Frontal cortex (tissue), 4 donors: ENCODE measurements at places on chromosomes 5 and 9. TPM values are rescaled to one million over a fixed set of nuclear protein-coding genes. Genes with fewer than 3 reads are reported as not detected.
A peak's percentile ranks its signal among the peaks of the same experiment; 100 is the strongest.

DNA sequence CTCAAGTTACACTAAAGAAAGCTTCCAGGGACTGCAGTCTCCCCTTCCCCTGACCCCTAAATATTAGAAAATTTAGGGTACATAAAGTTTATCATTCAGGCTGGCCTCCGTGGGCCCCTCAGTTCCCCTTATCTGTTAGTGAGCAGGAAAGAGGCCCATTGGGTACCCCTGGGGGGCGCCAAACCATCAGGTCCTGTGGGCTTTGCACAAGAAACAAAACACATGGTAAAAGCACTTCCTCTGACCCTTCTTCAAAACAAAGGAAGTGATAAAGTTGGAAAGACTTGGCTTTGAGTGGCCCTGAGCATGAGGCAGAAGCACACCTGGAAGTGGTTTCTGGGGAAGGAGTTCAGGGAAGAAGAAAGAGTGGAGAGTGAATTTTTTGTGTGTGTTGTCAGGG is 213.0 kb downstream of the SMARCA2 start:
- DNase-seq = no peak

Gene FOXI1
- not detected for total RNA-seq

DNA sequence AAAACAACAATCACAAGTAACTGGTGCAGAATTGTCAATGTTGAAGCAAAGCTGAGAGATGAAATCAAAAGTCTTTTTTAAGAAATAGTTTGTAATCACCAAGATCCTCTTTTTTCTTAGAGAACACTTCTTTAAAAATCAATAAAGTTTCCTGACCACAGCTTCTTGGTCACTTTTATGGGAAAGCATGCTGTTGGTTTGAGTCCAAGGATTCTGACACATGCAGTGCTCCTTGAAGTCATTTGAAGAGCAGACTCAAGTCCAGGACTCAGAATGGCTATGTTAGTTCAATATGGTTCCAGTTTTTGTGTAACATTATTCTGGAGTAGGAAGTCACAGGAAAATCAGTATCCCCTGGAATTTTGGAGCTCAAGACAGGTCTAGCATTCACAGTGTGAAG is 480.6 kb downstream of the NR2F1-AS1 start:
- DNase-seq = no peak

DNA sequence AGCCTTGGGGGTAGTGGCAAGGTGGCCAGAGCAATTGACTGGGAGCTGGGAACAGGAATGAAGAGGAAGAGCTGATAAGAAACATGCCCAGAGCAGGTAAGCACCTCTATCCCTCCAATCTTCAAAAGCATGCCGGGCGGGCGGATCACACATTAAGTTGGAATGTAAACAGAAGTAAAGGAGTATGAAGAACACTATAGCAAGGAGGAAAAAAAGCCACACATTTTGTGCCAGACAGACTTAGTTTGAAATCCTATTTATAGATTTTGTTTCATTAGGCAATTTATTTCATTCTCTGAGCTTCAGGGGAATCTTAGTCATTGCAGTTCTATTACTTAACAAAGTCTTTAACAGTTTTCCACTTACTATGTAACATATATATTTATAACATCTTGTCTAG is 173.9 kb upstream of the TNC start:
- DNase-seq = no peak

DNA sequence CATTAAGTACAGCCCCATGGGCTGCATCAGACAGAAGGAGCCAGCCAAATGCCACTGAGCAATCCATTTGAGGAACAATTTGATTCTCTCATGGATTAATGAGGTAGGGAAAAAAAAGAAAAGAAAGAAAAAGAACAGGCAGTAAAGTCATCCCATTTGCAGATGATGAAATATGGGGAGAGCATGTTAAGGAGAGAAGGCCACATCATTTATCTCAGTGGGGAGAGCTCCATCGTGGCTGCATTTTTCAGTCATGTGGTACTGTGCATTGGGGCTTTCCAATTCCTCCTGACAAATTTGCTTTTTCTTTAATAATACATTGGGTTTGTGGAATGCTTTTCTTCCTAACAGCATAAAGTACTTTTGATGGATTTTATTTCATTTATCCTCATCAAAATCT is 375.2 kb upstream of the TLE4 start:
- no peak for DNase-seq

Gene C1QTNF3
- 12.6 TPM for total RNA-seq

Gene CD274
- under 0.01 TPM for total RNA-seq

- DNase-seq = no peak
These were observed 111.4 kb downstream of the ENC1 start for GRCh38 chr5:74529101-74529500.

Gene SEMA4D
- total RNA-seq = 7.7 TPM

DNA sequence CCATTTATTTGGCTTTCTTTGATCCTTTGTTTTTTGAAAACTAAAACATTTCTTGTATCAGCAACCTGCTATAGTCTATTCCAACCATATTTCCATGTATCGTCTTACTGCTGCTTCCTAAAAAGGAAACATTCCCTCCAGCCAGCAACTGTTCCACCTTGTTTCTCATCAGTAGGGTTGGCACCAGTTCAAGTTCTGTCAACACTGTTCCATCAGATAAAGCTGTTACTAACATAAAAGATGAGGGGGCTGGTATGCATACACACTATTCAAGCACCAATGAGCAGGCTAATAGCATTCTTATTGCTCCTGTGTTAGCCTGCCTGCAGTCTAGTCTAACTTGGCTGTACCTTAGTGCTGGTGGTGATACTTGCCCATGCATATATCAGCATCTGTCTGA is 178.3 kb downstream of the CWC27 start:
- no peak for DNase-seq

- DNase-seq = no peak
These were observed 37.3 kb downstream of the SPIN1 start for GRCh38 chr9:88425538-88425950.

DNA sequence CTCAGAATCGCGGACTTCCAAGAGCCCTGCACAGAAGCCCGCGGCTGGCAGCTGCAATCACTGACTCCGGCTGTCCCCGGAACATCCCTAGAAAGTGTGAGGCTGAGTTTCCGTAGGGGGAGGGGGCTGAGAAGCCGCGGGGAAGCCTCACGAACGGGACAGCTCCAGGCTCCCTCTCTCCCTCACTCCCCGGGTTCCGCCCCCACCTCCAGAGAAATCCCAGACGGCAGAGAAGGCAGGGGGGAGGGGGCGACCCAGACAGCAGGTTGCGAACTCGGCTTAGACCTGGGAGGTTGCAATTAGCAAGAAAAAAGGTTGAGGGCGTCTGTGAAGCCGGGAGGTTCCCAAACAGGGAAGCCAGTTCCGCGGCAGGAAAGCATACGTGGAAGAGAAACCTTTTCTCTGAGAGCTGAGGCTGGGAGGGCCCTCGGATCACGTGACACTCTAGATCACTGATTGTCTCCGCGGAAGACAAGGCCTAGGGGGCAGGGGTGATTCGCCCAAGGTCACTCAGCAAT is 73.8 kb upstream of the CPLX2 start:
- DNase-seq = no peak

Gene SLC4A9
- total RNA-seq = under 0.01 TPM

- no peak for DNase-seq
These were observed 26.7 kb downstream of the FAM219A start for GRCh38 chr9:34431667-34432066.

- no peak for DNase-seq
These were observed 165.6 kb downstream of the MACROH2A1 start for GRCh38 chr5:135233477-135233876.

- DNase-seq = no peak
These were observed 535.9 kb upstream of the SEMA6A start for GRCh38 chr5:117110548-117110947.

- no peak for DNase-seq
These were observed 14.7 kb downstream of the BRD8 start for GRCh38 chr5:138163721-138164120.

DNA sequence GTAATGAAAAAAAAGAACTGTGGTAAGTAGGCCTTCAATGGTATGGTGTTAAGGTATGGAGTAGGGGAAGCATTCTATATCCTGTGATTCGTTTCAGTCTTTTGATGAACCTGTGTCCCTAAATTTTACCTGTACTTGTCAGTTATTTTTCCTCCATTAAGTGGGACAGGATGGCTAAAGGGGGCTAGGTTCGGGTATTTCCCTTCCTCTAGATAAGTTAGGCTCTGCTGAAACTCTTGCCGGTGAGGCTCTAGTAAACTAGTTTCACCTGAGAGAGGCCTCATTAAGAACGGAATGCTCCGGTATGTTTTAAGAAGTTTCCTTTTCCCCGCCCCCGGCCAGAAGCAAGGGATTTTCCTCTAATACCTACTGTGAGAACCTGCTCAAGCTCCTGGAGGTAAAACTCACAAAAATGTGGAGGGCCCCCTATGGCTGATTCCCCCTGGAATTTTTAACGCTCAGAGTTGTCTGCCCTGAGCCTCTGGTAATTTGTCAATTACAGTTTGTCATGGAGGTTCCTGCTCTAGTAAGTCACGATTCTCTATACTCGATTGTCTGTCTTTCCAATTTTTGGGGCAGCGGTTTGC is 87.7 kb downstream of the MACIR start:
- DNase-seq = no peak

GRCh38 chr5:62828742-62829603 is 250.4 kb downstream of the LRRC70 start:
- DNase-seq = no peak

Gene PCA3
- total RNA-seq = 0.82 TPM

Gene NR5A1
- not detected for total RNA-seq

GRCh38 chr5:34804913-34805312 is 34.1 kb upstream of the TTC23L start:
- DNase-seq = no peak

- no peak for DNase-seq
These were observed 19.9 kb downstream of the VAV2 start for GRCh38 chr9:133971981-133972941.

Gene CNTFR
- total RNA-seq = 9.8 TPM

DNA sequence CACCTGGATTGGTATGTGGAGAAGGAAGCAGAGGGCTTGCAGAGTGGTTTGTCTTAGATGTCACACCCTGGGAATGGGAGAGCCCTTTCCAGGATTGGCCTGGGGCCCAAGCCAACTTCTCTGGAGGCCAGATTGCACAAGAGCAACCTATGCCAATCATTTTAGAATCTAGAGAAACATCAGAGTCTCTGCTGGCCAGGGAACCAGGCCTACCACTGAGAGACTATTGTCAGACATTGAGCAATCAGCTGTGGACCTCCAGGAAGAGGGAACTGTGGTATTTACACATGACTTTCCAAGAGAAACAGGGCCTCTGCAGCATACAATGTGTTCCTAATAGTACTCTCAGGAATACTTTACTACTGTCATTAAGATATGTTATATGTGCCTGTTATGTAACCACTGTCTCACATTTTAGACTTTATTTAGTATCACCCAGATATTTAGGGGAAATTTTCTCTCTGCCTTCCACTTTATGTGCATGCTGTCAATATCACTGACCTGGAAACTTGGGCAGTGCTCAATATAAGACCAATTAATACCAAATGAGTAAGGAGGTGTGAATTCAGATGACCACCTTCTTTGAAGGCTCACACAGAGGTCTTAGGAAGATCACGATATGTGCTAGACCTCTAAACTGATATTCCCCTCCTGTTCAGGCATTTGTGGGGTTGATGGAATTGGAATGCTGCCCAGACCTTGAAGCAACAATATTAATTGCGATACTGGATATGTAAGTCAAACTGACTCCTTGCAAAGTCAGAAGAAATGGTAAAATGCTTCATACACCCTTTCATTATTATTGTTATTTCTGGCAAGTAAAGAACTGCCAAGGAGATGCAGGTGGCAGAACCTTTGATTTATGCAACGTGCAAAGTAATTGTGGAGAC is 20.5 kb upstream of the CCL28 start:
- DNase-seq = peak; percentile 18

GRCh38 chr5:112121258-112121657 is 297.8 kb downstream of the EPB41L4A start:
- no peak for DNase-seq

Gene ENC1
- total RNA-seq = 1,653 TPM

GRCh38 chr5:82418608-82418950 is 140.4 kb upstream of the RPS23 start:
- DNase-seq = no peak

- DNase-seq = no peak
These were observed 34.7 kb downstream of the RETREG1 start for GRCh38 chr5:16582081-16582480.

Gene PKD2L2
- total RNA-seq = not detected

DNA sequence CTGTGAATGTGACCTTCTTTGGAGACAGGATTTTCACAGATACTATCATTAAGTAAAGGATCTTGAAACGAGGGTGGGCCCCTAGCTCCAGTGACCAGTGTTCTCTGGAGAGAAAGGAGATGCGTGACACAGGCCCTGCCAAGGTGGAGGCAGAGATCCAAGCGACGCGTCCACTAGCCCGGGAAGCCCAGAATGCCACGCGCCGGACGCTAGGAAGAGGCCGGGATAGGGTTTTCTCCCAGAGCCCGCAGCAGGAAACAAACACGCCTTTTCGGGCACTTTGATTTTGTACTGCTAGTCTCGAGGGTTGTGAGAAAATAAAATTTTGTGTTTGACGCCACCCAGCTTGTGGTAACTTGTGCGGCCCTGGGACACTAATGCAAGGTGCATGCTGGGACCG is 29.6 kb upstream of the VDAC1 start:
- no peak for DNase-seq

DNA sequence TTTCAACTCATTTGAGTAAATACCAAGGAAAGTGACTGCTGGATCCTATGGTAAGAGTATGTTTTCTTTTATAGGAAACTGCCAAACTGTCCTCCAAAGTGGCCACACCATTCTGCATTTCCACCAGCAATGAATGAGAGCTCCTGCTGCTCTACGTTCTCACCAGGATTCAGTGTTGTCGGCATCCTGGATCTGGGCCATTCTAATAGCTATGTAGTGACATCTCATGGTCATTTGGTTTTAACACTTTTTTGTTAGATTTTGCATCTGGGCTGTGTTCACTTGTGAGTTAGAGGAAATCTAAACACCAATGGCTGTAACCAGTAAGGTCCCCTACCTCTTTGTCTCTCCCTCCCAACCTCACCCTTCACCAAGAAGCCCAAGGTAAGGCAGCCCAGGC is 115.9 kb downstream of the ATPSCKMT start:
- DNase-seq = no peak

- no peak for DNase-seq
These were observed 4.7 kb downstream of the TNFSF8 start for GRCh38 chr9:114925672-114926071.

GRCh38 chr5:73280821-73281746 is 108.1 kb downstream of the TMEM174 start:
- no peak for DNase-seq
